Cardiac muscle cell (in vitro differentiated cells and primary cell): ENCODE measurements at places on chromosomes 12 and 14. TPM values are rescaled to one million over a fixed set of nuclear protein-coding genes. Genes with fewer than 3 reads are reported as not detected.

DNA sequence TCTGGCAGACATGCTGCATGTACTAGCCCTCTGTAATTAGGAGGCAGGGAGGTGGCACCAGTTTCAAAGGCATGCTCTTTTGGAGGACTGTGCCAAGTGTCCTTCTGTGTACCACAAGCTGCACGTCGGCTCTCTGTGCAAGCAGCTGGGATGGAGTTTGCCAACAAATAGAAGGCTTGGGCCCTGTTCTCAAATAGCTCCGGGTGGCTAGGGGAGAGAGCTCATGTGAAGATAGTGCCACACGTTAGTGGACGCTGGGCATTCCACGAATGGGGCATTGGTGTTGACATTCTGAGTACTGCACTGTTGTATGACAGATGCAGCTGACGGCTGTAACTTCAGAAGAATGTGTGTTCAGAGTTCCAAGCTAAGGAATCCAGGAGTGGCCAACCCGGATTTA lies 4.4 kb downstream of the AACS start:
- no peak for DNase-seq

GRCh38 chr12:75945581-75945980 lies 86.0 kb downstream of the PHLDA1 start:
- DNase-seq, result no peak

- DNase-seq, result peak; percentile 92
These were observed 9.5 kb downstream of the HHIPL1 start for GRCh38 chr14:99654235-99654985.

DNA sequence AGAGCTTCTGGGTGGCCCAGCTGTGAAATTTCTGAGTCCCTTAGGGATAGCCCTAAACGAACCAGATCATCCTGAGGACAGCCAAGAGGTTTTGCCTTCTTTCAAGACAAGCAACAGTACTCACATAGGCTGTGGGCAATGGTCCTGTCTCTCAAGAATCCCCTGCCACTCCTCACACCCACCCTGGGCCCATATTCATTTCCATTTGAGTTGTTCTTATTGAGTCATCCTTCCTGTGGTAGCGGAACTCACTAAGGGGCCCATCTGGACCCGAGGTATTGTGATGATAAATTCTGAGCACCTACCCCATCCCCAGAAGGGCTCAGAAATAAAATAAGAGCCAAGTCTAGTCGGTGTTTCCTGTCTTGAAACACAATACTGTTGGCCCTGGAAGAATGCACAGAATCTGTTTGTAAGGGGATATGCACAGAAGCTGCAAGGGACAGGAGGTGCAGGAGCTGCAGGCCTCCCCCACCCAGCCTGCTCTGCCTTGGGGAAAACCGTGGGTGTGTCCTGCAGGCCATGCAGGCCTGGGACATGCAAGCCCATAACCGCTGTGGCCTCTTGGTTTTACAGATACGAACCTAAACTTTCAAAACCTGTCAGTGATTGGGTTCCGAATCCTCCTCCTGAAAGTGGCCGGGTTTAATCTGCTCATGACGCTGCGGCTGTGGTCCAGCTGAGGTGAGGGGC lies 38.9 kb downstream of the DAD1 start:
- no peak for DNase-seq

DNA sequence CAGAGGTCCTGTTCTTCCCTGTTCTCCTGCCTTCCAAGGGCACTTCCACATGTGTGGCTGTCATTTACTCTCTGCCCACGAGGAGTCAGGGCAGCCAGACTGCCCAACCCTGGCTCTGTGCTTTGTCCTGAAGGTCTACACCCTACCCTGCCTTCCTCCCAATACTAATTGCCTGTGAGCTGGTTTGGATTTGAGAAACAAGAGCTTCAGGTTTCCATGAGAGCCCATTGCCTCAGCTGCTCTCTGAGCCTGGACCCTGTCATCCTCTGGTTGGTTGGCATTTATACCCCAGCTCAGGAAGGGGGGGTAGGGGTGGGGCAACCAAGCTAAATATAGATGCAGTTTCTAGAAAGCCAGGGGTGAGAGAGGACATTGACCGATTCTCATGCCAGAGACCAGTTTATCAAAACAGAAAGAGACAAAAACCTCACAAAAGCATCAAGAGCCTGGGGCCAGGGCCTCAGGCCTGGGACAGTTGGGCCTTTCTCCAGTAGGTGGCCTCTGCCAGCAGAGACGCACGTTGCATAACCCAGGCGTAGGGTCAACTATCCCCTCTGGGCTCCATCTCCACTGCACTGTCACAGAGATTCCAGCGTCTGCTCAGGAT lies 34.5 kb downstream of the VDR start:
- peak; percentile 46 for DNase-seq

DNA sequence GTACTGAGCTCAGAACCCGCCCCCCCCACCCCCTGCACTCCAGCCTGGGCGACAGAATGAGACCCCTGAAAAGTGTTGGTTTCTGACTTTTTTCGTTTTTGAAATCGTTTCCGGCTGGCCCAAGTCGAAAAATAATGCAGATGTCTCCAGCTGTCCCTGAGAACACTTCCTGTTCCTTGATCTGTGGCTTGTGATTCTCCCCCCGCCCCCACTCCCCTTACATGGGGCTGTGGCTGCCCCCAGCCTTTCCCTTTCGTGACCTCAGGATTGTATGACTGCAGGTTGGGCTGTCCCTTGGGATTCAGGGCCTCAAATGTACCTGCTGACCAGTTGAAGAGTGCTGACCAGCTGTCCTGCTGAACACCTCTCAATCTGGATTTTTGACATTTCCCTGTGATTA lies 34.1 kb downstream of the NOC4L start:
- no peak for DNase-seq

GRCh38 chr12:114555451-114555850 lies 128.5 kb downstream of the TBX3 start:
- DNase-seq, result no peak

DNA sequence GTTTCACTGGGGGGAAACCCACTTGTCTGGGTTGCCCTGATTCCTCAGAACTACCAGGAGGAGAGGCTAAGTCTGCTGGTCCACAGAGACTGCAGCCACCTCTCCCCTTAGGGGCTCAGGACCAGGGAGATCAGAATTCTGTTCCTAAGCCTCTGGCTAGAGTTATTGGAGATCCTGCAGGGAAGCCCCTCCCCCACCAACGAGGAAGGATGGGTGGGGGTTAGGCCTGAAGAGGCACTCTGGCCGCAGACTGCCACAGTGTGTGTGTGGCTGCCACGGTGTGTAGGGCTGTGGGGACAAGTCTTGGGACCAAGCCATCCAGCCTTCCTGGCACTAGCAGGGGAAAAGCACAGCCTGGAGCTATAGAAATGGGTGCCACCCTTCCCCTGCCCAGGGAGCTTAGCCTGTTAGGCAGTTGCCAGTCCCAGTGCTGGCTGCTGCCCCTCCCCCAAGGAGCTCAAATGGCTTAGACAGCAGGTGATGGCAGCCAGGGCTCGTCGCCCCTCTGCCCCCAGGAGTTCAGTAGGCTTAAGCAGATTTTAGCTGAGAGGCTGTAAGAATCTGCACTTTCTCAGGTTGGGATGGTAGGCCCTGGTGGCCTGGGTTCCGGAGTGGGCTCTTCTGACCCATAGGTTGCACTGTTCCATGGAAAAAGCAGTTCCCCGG lies 107.7 kb downstream of the ERGIC2 start:
- no peak for DNase-seq

DNA sequence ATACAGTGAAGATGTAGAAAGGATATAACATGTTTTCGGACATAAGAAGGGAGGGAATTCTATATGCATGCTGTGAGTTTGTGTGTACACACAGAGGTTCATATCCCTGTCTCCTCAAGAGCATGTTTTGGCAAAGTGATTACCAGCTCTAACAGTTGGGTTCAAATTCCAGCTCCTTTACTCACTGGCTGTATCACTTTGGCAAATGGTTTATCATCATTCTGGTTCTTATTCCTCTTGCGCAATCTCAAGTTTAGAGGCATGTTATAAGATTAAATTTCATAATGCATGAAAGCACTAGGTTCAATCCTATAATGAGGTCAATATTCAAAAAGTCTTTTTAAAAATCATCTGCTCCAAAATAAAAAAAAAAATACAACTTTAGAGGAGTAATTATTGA lies 107.7 kb upstream of the LRFN5 start:
- no peak for DNase-seq

The RASSF9 gene
- polyA plus RNA-seq, result 0.28 and 0.57 TPM in 2 replicates

GRCh38 chr12:94146166-94146936 lies 2.0 kb upstream of the PLXNC1 start:
- no peak for DNase-seq

- peak; percentile 9 for DNase-seq
These were observed 44.6 kb downstream of the SFSWAP start for GRCh38 chr12:131755305-131756113.

DNA sequence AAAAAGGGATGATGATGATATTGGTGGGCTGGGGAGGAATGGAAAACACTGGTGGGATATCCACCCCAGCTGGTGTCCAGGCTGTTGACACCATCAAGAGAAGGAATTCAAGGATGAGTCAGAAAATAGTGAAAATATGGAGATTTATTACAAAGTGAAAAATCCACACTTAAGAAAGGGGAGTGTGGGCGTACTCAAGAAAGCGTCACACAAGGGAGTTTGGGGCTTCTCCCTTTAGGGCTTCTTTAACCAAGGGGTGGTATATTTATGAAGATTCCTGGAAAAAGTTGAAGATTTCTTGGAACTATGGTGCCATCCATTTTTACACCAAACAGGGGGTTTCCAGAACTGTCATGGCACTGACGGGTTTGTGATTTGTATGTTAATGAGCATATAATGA lies 63.1 kb upstream of the ARID2 start:
- no peak for DNase-seq

DNA sequence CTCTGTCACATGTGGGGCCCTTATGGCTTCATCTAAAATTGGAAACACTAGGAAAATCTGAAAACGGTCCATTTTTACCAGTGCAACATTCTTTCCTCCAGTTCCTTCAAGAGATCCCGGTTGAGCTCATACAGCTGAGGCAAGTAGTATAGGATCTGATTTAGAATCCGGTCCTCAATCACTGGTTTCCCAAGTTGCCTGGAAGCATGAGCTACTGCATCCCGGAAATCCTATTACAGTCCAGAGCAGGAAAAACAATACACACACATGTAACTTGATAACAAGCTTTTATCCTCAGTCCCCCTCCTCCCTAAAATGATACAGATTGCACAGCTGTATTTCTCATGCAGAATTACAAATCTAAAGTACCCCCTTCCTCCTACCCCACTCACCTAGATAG lies 67.9 kb upstream of the NR2C1 start:
- DNase-seq, result no peak

GRCh38 chr12:79532907-79533288 lies 157.9 kb downstream of the PAWR start:
- DNase-seq, result no peak

DNA sequence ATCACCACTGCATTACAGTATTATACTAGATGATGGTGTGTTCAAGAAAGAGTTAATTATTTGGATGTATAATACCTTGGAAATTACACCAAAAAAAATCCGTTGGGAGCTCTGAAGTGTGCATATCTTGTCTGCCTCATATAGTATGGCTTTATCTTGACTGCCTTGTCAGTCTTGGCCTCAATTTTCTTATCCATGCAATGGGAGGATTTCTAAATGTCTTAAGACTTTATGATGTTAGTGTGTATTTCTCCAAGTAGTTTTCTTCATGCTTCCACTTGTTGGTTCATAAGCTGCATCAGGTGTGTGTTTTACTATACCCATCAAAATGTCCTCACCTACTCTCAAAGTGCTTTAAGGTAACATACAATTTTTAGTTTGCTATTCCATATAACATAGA lies 84.6 kb downstream of the FGD4 start:
- DNase-seq, result no peak

- DNase-seq, result peak; percentile 61
These were observed 1.2 kb downstream of the KHNYN start for GRCh38 chr14:24430682-24431568.

The SLC5A8 gene
- polyA plus RNA-seq, result not detected in 2 replicates

DNA sequence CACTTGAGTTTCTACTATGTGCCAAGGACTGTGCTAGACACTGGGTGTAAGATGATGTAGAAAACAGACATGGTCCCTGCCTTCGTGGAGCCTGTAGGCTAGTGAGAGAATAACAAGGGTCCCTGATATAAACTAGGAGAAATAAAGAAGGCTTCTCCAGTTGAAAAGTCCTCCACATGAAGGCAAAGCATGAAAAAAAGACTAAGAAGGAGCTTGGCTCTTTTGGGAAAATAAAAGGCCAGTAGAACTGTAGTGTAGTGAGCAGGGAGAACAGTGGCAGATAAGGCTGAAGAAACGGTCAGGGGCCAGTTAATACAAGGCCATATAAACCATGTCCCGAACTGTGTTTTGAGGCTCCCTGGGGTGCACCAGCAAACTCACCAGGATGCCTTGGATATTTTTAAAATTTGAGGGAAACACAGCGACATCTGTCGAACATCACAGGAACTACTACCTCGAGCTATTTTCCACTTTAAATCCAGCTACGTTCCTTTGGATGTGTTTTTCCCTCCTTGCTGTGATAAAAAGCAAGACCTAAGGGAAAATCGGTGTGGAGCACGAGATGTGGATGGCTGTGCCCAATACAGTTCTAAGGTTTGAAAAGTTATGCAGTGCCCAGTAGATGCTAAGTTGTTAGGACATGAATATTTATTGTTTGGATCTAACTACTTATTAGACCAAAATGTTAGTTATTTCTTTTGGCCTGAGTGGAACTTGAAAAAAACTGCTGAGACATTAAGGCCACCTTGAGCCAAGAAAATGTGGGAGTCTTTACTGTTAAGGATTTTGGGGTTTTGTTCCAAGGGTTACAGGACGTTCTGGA lies 8.5 kb upstream of the CFL2 start:
- peak; percentile 73 for DNase-seq

- peak; percentile 66 for DNase-seq
These were observed 26.4 kb upstream of the ZFP36L1 start for GRCh38 chr14:68819260-68819691.

DNA sequence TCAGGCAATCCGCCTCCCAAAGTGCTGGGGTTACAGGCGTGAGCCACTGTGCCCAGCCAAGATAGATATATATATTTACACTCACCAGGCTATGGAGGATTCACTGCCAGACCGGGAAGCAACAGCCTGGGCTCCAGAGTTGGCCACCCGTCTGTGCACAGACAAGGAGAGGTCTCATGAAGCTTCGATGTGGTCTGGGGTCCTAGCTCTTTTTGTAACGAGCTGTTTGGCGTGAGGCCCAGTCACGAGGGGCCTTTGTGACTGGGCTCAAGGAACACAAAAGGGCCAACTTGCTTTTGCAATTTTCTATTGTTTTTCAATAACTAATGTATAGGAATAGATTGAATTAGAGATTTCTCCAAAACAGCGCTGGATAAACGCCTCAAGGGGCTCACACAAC lies 77.6 kb upstream of the EIF5 start:
- no peak for DNase-seq

- no peak for DNase-seq
These were observed 36.6 kb downstream of the STAB2 start for GRCh38 chr12:103623716-103624115.

DNA sequence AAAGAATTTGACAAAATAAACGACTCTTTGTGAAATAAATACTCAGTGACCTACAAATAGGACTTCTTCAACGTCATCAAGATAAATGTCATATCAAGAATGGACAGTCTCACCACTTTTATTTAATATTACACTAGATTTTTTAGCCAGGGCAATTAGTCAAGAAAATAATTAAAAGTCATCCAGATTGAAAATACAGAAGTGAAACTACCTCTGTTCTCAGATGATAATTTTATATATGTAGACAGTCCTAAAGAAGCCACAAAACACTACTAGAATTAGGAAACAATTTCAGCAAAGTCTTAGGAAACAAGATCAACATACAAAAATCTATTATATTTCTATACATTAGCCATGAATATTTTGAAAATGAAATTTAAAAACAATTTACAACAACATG lies 689.6 kb upstream of the SEL1L start:
- no peak for DNase-seq
